ENCODE measurements at places on chromosomes 6 and 20.

- no peak for DNase-seq
These were observed 43.2 kb downstream of the C6orf118 start for GRCh38 chr6:165266191-165266590.

GRCh38 chr6:122404444-122404843 is 5.0 kb downstream of the HSF2 start:
- DNase-seq = no peak

DNA sequence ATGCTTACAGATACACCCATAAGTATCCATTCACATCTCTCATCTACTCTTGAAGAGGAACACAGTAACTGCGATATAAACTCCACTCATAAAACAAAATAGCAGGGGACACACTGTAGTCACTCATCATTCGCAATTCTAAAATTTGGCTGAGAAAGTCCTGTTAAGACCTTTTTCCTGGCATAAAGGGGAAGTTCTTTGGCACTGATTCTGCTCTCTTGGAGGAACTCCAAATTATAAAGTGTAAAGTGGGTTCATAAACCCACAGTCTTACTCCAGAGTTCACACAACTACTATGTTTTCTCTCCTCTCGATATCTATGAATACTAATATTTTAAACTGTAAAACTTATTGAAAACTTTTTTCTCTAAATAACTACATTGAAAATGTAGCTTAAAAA is 80.6 kb downstream of the ADGB start:
- no peak for DNase-seq

GRCh38 chr6:124879110-124879991 is 82.9 kb upstream of the RNF217 start:
- no peak for DNase-seq

- no peak for DNase-seq
These were observed 44.1 kb downstream of the SCP2D1 start for GRCh38 chr20:18857640-18858039.

- no peak for DNase-seq
These were observed 205.2 kb upstream of the MARCKS start for GRCh38 chr6:113651920-113652319.

DNA sequence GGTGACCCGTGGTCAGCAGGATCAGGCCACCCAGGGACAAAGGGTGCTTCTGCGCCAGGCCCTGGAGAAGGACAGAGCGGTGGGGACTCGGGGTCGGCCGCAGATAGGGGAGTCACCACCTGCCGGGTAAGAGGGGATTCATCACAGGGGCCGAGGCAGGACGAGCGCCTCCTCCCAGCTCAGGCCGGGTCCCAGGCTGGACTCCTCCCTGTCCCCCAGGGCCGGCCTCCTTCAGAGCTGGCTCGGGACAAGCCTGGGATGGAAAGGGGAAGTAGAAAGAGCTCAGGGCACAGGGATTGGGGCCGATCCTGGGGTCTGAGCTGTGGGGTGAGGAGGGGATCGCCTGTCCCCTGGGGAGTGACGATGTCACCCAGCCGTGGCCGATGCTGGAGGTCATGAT is 154.6 kb upstream of the PROKR2 start:
- no peak for DNase-seq

- DNase-seq = peak; percentile 86
These were observed 27.1 kb downstream of the CD83 start for GRCh38 chr6:14144678-14145113.

DNA sequence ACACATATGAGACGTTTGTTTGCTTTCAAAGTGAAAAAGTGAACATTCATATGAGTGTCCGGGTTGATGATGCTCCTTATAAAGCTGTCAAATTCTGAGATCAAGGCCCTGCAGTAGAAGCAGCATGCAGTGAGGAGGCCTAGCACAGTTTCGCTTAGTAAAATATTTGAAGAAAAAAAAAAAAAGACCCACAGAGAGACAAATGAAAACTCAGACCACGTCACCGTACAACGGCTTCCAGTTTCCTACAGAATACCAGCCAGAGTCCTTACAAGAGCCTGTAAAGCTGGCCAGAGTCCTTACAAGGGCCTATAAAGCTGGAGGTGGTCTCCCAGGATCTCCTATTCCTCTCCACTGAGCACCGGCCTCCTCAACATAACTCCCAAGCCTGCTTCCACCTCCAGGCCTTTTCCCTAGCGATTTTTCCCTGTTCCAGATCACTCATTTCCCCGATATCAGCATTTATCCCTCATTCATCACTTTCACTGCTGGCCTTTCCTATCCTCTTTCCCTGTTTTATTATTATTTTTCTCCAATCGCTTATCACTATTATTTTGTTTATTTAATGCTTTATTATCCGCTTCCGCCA is 1.5 kb upstream of the HMGN4 start:
- DNase-seq = peak; percentile 52

- DNase-seq = no peak
These were observed 3.0 kb upstream of the CCR6 start for GRCh38 chr6:167119670-167120582.

GRCh38 chr20:51749674-51750036 is 18.5 kb downstream of the ATP9A start:
- no peak for DNase-seq

GRCh38 chr6:139475241-139475640 is 100.8 kb upstream of the CITED2 start:
- no peak for DNase-seq

- DNase-seq = no peak
These were observed 23.0 kb downstream of the OPN5 start for GRCh38 chr6:47804821-47805220.

DNA sequence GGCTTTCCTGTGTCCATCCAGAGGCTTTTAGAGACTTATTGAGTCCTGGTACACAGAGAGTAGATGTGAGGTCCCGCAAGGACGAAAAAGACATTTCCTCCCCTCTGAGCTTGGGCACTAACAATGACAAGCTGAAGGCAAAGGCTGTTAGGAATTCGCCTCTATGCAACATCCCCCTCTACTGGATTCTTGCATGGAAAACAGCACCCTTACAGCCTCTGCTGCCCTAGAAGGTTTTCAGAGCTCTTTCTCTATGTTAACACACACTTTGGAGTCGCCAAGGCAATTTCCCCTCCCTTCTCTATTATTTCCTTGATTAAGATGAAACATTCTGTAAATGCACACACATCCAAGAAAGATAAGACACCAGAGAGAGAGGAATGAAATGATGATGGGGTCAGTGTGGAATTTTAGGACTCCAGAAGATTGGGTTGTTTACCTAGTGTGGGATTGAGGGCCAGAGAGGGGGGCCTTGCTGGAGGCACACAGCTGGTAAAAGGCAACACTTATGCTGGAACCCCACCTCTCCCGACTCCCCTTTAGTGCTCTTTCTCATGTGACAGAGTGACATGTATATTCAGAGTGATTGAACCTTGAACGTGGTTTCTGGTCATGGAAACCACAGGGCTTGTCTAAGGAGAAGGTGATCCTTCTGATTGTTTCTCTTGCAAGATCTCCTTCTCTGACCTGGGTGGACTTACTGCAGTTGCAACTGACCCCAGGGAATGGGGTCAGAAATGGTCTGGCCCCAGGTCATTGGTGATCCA is 300.7 kb downstream of the CLIC5 start:
- DNase-seq = peak; percentile 44

- DNase-seq = no peak
These were observed 401.8 kb downstream of the SAMD5 start for GRCh38 chr6:147910281-147910680.

GRCh38 chr6:36609582-36609981 is 15.4 kb downstream of the SRSF3 start:
- DNase-seq = no peak

- no peak for DNase-seq
These were observed 228.8 kb downstream of the TFAP2C start for GRCh38 chr20:56857950-56858349.

DNA sequence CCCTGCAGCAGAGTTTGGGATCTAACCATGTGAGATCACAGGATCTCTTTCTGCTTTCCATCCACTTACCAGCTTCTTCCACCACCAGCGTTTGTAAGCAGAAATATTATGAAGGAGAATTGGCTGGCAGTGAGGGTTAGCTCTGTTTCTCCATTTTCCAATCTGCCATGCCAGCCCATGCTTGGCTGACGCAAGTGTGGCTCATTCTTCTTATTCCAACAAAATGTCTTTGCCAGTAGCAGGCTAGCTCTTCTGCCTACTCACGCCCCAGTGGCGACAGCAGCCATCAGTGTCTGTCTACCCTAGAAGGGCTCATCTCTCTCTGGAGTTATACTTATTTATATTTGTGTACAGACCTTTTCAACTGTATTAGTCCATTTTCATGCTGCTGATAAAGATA is 286.2 kb downstream of the FARS2 start:
- no peak for DNase-seq

- no peak for DNase-seq
These were observed 92.8 kb upstream of the EPB41L1 start for GRCh38 chr20:36061754-36062153.

DNA sequence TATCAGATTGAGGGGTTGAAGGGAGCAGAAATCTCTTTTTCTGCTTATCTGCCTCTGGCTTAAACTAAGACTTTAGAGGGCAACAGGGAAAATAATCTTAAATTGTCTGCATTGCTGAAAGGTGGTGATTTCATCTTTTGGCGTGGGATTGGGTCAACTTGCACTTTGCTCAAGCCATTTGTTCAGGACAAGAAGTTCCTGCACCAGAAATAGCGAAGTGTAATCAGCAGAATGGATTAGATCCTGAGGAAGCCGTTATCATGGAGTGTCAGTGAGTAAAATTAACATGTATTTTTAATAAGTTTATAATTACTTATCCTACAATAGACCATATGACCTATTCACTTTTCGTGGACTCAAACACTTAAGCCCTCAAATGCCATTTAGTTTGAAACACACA is 249.3 kb downstream of the CD83 start:
- no peak for DNase-seq

- DNase-seq = no peak
These were observed 78.1 kb upstream of the AHI1 start for GRCh38 chr6:135575629-135576028.

DNA sequence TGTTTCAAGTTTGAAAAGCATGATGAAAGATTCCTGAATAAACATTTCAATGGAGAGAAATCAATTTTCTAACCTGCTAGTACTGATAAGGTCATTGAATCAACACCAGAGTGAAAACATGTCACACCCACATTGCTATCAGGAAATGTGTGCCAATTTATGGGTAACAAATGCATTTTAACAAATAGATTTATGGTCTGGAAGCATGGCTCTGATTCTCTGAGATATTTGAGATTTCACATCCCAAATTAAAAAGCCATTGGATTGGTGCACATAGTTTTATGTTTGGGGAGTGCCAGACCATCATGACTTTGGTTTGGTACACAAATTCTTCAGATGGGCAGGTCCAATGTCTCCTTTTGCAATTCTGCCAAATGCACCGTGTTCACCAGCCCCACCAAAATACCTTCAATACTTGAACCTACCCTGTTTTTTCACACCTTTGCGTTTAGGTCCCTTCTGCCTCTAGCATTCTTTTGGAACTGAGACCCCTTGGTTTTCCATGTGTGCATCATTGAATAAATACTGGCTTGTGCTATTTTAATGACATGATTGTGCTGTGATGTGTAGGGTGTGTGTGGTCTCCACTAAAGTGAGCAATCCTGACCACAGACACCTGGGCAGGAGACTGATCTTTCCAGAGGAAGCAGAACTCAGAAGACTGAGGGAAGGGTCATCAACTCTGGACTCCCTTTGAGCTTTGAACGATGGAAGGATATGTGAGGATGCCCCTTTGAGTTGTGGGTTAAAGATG is 20.4 kb downstream of the IL20RA start:
- DNase-seq = no peak

- DNase-seq = no peak
These were observed 147.2 kb downstream of the TFAP2C start for GRCh38 chr20:56776345-56776744.

DNA sequence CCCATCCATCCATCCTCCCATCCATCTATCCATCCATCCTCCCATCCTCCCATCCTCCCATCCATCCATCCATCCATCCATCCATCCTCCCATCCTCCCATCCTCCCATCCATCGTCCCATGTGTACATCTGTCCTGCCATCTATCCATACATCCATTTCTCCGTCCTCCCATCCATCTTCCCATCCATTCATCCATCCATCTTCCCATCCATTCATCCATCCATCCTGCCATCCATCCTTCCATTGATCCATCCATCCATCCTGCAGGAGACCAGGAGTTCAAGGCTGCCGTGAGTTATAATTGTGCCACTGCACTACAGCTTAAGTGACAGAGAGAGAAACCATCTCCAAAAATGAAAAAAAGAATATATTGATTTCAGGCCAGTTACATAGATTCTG is 356.5 kb downstream of the CDH26 start:
- DNase-seq = no peak

GRCh38 chr6:52672412-52673025 is 1.6 kb downstream of the TMEM14A start:
- DNase-seq = no peak

DNA sequence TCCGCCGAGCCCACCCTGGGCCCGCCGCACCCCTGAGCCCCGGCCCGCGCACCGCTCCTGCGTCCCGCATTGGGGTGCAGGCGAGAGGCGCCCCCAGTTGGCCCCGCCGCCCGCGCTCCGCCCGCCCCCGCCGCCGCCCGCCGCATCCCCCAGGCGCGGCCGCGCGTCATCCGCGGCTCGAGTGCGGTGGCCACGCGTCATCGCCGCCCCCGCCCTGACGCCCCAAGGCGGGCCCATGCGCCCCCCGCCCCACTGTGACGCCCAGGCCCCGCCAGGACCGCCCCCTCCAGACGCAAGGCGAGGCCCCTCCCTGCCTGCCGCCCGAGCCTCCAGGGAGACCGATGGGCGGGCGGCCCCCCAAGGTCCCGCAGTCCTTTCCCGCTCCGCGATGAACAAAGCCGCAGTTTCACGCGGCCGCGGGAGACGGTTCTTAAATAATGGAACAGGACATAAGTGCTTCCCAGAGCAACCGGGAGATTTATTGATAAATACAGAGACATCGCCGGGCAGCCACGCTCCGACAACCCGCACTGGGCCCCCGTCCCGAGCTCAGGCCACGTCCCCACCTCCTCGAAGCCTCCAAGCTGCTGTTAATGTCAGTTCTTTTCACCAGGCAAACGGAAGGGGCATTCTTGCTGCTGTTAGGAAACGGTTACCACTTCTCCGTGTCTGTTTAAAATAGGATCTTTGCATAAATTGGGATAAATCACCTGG is at the start of gene ANKRD60:
Gene ANKRD60 (minus strand): TSS at position 170 of the 714 bp plus-strand sequence. CDS start 0 bp downstream, at position 170.
- peak; percentile 61 for DNase-seq

DNA sequence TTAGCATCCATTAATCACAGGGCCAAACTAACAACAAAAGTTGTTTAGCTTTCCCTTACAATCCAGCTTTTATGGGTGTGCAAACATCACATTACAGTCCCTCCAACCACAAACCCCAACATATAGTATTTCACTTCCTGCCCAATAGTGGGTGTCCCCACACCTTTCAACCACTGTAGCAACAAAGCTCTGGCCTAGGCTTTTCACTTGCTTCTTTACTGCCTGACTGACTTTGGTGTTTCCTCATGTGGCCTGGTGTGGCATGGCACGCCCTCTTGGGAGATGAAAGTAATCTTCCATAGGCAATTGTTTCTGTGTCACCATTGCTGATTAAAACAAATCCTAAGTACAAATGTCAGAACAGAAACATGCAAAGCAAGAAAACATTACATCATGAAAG is 46.3 kb downstream of the MCM8 start:
- DNase-seq = peak; percentile 47
